ENCODE measurements at places on chromosomes 11 and 22.
A peak's percentile ranks its signal among the peaks of the same experiment; 100 is the strongest.

DNA sequence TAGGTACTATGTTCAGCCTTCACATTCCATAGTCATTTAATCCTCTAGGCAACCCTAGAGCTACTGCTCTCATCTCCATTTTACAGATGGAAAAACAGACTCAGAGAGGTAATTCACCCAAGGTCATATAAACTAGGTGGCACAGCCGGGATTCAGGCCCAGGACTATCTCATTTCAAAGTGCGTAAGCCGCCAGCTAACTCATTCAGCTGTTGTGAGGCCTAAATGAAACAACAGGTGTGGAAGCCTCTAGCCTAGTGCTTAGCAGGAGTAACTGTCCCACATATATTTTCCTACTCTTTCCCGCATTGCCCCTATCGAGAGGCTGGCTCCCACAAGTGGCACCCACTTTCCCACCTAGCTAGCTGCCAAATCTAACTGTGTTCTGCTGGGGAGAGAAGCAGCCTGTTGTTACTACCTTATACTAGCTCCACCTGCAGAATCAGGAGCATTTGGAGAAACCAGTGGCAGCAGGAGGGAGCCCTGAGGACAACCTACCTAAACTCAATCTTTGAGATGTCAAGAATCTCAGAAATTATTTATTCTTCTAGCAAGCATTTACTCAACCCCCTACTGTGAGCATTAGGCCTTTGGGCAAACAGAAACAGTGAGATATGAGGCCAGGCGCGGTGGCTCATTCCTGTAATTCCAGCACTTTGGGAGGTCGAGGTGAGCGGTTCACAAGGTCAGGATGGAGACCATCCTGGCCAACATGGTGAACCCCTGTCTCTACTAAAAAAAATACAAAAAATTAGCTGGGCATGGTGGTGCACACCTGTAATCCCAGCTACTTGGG lies 20.9 kb downstream of the PRG3 start:
- DNase-seq, result no peak

DNA sequence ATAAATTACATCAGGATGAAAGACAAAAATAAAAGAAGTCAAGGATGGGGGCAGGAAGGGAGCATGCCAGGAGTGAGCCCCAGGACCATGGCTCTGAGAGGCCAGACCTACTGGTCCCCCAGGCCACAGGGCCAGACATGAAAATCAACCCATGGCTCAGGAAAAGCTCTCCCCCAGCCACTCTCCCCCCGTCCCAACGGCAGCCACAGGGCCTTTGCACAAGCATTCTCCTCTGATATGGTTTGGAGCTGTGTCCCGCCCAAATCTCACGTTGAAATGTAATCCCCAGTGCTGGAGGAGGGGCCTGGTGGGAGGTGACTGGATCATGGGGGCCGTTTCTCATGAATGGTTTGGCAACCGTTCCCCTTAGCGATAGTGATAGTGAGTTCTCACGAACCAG lies 80.8 kb upstream of the ANO1 start:
- no peak for DNase-seq

DNA sequence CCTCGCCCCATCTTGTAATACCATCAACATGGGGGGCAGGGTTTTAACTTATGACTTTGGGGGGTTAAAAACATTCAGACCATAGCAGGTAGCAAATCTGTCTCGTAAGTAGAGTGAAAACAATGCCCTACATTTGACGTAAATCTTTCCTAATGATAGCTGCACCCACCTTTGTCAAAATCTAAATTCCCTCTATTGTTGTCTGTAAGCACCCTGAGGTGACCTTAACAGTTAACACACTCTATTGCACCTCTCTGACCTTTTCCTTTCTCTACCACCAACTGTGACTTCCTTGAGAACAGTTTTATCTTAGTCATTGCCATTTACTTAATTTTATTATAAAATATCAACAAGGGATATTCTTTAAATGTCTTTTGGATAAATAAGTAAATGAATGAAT lies 1024.9 kb upstream of the CNTN5 start:
- no peak for DNase-seq

DNA sequence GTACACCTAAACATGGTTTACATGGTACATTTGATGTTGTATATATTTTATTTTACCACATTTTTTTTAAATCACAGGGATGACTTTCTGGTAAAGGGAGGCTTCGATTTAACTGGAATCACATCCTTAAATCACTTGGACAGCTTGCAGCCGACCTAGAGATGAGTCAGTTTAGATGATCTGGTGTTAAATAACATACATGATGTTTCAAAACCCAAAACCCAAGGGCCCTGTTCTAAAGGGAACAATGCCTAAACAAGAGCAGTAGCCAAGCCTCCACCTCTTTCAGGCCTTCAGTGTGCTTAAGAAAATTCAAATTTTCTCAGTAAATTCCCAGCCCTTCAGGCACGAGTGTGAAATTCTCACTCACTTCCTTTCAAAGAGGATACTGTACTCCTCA lies 108.8 kb downstream of the WT1 start:
- DNase-seq, result no peak

DNA sequence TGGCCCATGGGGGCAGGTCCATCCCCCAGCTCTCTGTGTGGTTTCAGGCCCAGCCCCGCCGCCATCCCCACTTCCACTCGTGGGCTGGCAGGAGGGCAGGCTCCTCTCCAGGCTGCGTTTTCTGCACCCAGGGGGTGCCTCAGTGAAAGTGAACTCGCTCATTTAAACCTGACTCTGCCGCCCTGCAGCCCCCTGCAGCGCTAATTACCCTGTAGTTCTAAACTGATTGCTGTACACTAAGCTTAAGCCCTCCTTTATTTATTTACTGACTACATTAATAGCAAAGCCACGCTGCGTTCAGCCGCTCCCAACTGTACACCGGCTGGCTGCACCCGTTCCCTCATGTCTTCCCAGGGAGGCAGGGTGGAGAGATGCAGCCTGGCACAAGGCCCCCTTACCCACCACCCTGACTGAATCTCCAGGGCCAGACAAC lies 36.6 kb upstream of the NNMT start:
- DNase-seq, result no peak

DNA sequence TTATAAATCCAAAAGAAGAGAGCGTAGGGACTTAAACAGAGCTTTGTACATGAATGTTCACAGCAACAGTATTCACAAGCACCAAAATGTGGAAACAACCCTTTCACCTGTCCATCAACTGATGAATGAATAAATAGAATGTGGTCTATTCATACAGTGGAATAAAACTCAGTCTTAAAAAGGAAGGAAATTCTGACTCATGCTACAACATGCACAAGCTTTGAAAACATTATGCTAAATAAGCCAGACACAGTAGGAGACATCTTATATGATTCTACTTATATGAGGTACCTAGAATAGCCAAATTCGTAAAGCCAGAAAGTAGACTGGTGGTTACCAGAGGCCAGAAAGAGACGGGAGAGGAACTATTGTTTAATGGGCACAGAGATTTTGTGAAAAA lies 74.3 kb downstream of the SHANK2 start:
- no peak for DNase-seq

DNA sequence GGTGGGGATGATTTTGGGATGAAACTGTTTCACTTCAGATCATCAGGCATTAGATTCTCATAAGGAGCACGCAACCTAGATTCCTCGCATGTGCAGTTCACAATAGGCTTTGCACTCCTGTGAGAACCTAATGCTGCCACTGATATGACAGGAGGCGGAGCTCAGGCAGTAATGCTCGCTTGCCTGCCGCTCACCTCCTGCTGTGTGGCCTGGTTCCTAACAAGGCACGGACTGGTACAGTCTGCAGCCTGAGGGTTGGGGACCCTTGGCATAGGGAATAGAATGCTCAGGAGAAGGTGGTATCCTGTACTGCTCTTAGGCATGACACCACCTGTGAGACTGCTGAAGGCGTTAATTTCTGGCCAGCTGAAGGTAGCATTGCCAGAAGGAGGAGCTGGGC lies 47.0 kb downstream of the STIM1 start:
- DNase-seq, result no peak

DNA sequence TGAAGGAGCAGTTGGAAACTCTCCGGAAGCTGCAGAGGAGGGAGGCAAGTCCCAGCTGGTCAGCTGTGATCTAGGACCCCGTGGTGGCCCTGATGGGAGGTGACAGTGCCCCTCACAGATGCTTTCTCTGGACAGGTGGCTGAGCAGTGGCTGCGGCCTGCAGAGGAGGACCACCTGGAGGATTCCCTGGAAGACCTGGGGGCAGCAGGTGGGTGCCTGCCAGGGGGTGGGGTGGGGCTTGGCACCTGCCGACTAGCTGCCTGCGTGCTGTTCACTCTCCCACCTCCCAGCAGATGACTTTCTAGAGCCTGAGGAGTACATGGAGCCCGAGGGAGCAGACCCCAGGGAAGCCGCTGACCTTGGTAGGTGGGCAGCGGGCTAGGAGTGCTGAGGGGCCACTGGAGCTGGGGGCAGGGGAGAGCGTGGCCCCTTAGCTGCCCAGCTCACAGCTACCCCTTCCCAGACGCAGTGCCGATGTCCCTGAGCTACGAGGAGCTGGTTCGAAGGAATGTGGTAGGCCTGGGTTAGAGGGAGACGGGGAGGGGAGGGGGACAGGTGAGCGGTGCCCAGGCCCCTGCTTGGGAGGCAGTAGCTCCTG lies 3.1 kb downstream of the SCO2 start:
- DNase-seq, result no peak

DNA sequence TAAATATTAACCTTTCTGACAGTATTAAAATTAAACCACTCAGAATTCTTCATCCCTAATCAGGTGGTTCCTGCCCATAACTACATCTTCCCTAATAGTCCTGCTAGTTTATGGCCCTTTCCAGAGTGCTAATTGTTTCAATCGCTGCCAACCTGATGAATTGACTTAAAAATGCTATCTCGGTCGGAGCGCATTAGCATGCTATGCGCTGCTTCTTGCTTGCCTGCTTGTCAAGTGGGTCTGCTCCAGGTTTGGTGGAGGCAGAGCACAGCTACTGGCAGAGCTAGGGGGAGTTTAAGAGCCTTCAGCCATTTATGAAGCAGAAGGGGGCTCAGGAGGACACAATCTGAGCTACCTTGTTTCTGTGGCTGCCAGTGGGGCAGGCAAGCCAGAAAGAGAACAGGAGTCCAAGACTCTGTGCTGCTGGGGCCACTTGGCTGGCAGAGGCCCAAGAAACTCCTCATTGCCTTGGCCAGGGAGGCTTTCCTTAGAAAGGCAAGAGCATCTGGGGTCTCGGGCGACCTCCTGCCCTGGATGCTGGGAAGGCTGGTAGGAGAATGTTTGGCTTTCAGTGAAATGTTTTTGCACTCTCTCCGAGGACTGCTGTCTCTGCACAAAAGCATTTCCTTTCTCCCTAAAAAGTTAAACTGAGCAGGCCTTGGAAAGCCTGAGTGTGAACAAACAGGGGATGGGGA lies 62.1 kb upstream of the PHOX2A start:
- DNase-seq, result no peak

GRCh38 chr11:72024069-72024754 lies 25.5 kb downstream of the IL18BP start:
- DNase-seq, result no peak

DNA sequence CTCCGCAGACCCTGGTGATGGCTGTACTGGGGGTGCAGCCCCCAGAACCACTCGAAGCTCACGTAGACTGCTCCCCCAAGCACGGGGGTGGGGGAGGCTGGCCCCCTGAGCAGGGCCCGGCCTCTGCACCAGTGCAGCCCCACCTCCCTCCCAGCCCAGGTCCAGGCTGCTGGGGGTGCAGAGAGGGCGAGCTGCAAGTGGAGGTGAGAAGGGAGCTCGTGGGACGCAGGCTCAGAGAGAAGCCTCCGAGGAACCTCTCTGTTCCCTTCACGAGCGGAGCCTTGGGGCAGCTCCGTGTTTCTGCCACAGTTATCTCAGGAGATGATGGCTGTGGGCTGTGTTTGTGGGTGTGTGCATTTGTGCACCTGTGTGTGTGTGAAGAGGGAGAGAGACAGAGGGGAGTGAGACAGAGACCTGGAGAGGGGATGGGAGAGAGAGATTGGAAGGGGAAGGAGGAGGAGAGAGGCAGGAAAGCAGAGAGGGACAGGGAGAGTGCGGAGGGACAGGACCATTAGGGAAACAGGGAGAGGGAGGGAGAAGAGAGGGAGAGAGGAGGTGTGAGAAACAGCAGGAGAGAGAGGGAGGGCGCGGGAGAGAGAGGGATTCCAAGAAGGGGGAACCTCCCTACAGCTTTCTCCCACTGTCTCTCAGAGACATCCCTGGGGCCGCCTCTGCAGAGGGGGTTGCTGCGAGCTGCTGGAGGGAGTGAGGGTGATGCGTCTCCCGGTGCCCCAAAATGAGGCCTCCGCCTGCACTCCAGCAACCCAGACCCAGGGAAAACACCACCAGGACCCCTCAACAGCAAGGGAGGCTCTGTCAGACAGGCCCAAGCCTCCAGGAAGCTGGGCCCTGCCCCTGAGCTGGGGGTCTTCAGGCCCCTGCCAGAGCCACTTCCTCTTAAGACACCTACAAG lies 1488.6 kb downstream of the BRD1 start:
- no peak for DNase-seq

GRCh38 chr11:72041364-72042063 lies 38.8 kb downstream of the NUMA1 start:
- peak; percentile 97 for DNase-seq

DNA sequence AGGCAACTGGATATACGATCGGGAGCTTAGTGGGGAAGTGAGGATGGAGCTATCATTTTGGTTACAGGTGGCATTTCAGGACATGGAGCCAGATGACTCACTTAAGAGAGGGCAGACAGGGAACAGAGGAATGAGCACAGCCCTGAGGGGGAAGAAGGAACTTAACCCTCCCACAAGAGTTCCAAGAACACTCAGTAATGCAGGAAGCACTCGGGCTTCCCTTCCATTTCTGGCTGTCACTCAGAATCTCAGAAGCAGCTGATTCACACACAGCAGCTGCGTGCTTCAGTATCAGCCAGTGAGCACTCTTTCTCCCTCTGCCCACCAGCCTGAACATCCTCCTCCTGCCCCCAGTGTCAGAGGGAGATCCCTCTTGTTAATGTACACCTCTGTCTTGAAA lies 34.8 kb downstream of the EFCAB6 start:
- peak; percentile 87 for DNase-seq

DNA sequence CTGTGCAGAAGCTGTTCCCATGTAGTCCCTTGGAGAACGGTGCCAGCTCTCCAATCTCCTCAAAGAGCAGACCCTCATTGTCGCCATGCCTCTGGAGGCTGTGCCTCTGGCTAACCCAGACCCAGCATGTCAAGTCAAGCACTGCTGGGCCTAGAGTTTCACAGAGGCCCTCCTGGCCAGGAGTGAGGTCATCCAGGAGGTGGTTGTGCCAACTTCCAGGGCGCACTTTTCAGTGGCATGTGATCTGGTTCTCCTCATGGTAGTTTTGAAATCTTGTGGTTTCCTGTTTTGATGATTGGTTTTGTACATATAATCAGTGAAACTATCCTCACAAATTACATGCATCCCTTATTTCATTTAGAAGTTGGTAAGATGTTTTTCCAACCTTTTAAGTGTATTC lies 78.9 kb downstream of the PPFIBP2 start:
- no peak for DNase-seq

- no peak for DNase-seq
Measured at GRCh38 chr22:34017205-34017604, 96.9 kb upstream of the LARGE1 start.

Data from posterior cingulate gyrus (tissue), 11 donors.